NCI-H69 (cell line): ENCODE measurements at places on chromosomes 16 and 17.

- peak; percentile 98 for DNase-seq
Measured at GRCh38 chr17:48505788-48506187, 25.0 kb downstream of the HOXB1 start.

GRCh38 chr17:35807371-35808144, 1.7 kb upstream of the TAF15 start:
- no peak for DNase-seq

- DNase-seq: no peak
Measured at GRCh38 chr17:77738751-77739531, 219.6 kb upstream of the TNRC6C start.

GRCh38 chr16:68194251-68194650, 41.7 kb downstream of the ESRP2 start:
- DNase-seq: no peak

DNA sequence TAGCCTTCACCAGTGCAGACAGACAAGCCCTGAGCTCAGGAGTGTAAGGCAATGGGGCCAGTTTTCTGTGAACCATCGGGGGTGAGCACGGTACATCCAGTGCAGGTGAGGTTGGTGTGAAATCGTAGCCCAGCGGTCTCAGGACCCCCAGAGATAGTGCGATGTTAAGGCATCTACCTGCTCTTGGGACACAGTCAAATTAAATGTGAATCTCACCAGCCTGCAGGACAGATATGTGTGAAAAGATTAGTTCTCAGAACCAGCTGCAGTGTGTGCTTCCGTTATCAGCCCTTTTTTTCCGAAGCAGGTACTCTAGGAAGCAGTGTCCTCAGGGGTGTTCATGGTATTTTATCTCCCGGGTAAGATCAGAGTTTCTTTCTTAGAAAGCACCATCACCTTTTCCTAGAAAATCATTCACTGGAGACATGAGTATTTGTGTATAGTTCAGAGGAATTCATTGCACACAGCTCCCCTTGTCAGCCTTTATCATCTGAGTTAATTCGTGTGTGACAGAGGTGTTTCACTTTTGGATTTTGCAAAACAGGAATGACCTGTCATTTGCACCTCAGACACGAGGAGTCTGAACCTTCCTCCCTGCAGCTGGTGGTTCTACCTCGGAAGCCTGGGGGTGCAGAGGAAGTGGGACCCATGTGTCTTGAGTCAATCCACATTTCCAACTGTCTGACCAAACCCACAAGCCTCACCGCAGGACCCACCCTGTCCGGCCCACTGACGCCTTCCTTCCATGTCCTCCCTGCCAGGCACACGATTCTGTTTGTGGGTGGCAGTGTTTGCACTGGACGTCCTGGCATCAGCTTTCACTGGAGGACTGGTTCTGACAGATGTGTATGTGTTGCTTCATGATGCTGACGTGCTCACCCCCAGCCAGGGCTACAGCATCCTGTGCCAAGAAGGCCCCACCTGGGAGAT, 107.8 kb downstream of the CLEC16A start:
- DNase-seq: no peak

DNA sequence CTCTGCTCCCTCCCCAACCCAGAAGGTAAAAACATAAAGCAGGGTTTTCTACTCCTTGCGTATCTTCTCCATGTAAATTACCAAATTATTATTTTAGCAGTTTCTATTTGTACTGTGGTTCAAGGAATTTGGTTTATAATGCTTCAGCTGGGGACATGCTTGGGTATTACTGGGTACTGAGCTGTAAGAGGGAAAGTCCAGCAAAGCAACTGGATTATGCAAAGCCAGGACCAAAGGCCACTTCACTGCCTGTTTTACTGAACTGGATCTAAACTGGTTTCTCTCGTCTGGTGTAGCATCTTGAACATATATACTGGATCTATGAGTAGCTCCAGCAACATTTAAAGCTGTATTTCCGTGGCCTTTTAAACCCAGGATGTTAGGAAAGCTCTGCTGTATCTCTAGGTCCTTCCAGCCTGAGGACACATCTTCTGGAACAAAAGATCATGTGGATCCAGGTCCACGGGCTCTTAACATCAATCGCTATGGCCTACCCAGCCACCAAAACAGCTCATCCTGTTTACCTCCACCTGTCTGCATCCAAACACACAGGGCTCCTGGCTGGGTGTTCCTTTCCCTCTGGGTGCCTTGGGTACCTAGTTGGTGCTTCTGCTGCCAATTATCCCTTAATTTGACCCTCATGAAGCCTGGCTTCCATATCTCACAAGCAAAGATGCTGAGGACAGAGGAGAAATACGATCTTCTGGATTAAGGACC, 7.2 kb downstream of the PMP22 start:
- DNase-seq: no peak

DNA sequence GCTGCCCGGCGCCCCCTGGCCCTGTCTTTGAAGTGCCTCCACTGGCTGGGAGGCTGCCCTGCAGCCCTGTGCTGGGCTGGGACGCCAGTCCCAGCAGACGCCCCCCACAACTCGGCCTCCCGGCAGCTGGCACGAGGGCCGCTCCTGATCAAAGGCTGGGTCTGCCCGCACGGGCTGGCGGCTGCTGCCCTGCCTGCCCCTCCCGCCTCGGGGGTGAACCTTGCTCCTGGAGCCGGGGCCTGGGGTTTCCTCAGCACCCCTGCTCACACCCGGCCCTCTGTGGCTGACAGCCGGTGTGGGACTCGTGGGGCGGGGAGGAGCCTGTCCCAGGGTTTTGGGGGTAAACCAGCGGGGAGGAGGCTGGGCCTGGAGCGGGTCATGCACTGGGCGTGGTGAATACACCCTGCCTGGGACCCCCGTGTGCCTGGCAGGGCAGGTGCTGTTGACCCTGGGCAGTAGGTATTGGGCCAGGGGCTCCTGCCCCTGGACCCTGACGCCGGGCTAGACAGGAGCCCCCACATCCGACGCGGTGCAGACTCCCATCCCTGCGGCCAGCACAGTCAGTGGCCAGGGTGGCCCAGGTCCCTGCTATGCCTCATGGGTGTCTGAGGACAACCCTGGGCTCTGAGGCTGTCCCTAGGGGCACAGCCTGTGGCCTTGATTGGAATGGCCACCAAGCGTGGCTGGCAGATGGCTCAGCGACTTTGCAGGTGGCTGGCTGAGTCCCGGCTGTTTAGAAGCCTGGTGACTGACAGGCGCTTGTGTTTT, 21.7 kb downstream of the CENPX start:
- no peak for DNase-seq

DNA sequence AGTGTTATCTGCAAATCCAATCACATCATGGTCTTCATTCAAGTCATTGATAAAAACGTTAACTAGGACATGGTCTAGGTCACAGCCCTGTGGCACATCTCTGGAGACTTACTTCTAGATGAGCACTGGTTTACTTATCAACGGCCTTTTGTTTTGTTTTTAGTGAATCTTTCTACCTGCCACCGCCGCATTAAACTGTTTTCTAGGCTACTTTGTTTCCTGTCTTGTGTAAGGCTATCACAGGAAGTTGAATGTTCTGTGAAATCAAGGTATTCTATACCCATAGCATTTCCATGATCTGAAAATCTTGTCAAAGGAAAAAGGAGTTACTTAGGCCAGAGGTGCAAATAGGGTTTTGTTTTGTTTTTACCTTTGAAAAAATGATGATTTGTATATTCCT, 26.9 kb downstream of the SOCS3 start:
- no peak for DNase-seq

DNA sequence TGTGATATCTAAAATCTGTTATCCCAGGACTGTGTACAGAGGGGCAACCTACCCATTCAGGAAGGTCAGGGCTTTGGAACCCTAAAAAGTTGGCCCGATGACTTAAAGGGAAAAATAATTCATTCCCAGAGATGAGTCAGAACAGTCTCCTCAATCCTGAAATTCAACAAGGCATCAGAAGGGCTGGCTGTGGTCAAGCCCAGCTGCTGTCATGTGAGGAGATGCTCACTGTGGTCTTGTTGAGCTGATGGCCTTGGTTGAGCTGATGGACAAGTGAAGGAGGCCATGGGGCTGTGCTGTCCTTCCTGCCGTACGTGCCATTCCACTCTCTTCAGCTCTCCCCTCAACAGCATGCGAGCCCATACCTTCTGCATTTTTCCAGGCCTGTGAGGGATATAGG, 20.9 kb upstream of the DRG2 start:
- no peak for DNase-seq

DNA sequence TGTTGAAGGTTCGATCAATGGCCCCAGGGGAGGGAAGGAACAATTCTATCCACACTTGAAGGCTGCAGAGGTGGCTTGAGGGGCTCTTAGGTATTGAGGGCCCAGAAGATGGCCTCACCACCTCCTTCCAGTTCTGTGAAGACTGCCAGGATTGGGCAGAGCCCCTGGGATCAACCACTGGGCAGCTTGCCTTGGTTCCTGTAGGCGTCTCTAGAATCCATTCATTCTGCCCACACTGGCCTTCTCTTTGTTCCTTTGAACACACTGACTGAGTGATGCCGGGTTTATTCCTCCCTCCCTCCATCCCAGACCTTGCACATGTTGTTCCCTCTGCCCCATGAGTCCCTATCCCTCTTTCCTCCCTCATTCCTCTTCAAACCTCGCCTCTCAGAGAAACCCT, 50.5 kb downstream of the SYT17 start:
- no peak for DNase-seq

DNA sequence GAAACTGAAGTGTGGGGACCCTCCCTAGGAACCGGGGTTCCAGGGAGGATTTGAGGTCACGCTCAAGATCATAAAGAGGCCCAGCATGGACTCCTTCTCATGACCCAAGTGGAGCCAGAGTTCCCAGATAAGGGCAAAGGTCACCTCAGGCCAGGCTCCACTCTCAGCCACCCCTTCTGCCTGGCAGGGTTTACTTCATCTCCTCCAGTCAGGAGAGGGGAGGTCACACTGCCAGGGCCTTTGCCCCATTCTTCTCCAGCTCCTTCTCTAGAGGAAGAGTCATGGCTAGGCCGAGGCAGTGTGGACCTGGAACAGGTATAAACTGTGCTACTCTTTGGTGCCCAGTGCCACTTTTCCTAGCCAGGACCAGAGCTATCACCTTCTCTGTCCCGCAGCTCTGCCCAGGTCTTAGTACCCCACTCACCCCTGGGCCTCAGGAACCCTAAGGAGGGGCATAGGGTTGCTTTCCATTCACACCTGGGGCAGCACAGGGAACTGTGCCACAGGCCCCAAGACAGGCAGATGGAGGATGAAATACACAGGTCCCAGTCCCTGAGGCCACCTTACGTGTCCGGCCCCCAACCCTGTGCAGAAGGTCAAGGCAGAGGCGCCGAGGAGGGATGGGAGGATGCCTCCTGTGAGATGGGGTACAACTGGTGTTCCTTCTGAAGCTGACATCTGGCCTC, 879 bp upstream of the ACSF2 start:
- DNase-seq: no peak

GRCh38 chr17:47946929-47947397, 5.6 kb downstream of the PNPO start:
- peak; percentile 99 for DNase-seq
